Breast epithelium (tissue), 4 donors: ENCODE measurements at places on chromosomes 16 and 17. TPM values are rescaled to one million over a fixed set of nuclear protein-coding genes. Genes with fewer than 3 reads are reported as not detected.

DNA sequence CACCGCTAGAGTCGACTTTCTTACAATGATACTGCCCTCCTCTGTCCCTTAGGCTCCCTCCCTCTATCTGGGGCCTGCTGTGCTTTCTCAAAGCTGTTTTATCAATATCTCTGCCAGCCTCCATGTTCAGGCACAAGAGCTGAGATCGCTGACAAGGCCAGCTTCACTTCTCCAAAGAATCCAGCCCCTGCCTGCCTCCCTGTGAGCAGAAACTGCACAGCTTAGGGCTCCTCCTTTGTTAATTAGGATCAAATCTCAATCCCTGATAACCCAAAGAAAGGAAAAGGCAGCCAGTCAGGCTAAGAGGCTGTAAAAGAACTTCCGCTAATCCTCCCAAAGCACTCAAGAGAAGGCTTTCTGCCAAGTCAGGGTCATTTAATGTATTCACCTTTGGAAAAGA lies 616.0 kb upstream of the CDH11 start:
- no peak for DNase-seq

CDRT15 gene
- total RNA-seq, result not detected

TMEM101 gene
- 28.6 TPM for total RNA-seq

DNA sequence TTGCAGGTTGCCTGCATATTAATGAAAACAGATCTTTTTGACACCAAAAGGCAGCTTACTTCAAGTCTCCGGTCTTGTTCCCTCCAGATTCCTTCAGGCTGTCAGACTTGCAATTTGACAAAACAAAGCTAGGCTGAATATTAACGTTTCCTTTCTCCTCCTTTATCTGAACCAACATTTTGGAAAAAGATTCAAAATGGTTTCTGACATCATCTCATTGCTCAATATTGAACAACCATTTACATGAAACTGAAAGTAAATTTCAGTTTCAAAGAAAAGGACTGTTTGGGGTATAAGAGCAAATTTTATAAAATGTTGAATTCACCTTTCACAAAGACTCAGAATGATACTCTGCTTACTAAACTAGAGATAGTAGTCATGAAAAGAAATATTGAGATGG lies 521.8 kb downstream of the KCNJ2 start:
- DNase-seq, result no peak

DNA sequence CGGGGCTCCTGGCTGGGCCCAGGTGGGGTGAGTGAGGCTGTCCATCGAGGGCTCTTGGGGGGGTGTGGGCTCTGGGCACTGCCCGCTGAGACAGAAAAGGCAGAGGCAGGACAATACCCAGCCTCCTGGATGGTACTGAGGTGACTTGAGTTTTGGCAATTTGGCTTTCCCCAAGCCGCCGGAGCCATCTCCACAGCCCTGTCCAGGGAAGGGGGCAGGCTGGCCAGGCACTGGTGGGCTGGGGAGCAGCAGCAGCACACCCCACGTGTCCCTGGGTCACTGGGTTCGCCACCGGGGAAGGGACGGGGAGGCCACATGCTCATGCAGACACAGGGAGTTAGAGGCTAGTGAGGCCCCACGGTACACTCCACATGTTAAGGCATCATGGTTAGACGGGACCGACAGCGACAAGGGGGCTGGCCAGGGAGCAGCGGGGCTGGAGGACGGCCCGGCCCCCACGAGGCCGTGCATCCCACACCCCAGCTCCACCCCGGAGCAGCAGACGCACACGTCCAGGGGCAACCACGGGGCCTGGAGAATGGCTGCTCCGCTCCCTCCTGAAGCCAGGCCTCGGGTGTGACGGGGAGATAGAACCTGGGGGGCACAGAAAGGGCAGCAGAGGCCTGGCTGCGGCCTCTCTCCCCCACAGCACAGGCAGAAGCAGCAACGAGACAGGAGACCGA lies 3.0 kb downstream of the ARHGDIA start:
- DNase-seq, result no peak

PITPNC1 gene
- 11.0 TPM for total RNA-seq

RBFOX1 gene
- not detected for total RNA-seq

RHBDL3 gene
- 2.0 TPM for total RNA-seq
